ENCODE measurements at places on chromosomes 4 and X.

GRCh38 chr4:113223001-113223400, 173.5 kb downstream of the ANK2 start:
- no peak for DNase-seq

DNA sequence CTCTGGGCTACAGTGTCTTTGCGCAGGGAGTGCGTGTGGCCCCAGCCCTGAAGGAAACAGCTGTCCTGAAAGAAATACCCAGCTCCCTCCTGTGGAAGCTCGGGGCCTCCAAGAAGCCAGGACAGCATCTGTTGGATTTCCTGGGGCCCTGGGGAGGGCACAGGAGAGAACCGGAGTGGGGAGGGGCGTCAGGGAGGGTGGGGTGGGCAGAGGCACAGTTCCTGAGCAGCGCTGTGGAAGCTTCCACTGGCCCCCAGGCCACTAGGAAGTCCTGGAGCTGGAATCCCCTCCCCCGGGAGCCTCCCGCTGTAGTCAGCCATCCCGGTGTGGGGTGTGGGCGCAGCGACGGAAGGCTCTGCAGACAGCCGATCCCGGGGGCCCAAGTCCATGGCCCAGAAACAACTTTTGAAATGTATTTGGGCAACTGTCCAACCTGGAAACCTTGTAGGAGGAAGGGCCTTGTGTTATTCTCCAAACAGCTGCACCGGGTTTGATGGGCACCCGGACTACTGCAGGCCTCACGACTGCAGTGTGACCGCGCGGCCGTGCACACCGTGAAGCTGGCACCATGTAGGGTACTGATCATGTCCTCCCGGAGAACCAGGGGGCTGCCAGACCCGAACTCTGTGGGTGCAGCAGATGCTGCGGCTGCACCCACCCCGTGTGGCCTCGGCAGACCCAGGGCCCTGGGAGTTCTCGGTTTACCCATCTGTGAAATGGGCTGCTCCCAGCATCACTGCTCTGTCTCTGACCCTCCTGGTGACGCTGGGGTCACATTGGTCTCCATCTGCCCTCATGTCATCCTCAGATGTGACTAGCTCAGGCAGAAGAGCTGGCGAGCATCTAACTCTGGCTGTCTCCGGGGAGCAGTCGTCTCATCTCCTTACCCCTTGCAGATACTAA, 68.5 kb upstream of the HMX1 start:
- no peak for DNase-seq

DNA sequence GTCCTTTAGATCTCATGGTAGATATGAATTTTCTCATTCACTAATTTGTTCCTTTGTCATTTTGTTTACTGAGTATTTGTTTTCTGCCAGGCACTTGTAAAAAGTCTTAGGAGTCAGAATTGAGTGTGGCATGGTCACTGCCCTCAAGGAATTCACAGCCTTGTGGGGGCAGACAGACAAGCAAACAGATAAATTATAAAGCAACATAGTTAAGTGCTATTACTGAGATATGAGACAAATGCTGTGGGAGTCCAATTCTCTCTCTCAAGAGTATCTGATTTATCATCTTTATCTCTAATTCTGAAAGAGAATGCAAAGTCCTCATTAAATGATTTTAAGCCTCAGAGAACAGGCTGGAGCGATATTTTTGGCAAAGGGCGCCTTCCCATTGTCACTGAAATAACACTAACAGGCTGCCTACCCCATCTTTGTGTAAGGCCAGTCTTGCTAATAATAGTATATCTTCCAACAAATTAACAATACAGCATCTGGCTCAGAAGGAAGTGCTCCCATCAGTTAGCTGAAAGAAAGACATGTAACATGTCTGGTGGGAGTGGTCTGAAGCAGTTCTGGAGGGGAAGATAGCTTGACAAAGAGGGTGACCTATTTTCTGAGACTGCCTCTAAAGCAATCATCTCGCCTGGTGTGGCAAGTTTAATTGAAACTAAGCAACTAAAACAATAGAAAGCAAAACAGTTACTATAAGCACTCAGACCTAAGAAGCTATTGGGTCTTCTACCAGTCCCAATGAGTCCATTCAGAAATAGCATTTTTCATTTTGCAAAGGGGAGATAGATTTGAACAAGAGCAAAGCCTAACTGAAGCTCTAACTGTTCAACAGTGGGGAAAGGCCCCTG, 61.5 kb upstream of the AMOT start:
- no peak for DNase-seq

DNA sequence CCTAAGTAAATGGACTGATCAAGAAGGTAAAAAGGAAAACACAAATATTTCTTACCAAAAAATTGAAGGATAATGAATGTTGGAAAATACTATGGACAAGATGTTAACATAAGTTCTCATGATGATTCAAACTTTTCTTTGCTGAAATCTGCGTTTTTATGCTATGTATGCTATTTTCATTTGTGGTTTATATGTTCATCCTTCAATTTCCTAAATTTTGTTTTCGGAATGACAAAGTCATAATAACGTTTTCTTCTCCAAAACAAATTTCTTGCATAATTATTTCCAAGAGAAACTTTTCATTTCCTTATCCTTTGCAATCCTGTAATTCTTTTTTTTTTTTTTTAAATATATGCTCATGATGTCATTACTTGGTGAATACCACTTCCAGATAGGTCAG, 7.8 kb downstream of the PF4V1 start:
- DNase-seq: no peak

DNA sequence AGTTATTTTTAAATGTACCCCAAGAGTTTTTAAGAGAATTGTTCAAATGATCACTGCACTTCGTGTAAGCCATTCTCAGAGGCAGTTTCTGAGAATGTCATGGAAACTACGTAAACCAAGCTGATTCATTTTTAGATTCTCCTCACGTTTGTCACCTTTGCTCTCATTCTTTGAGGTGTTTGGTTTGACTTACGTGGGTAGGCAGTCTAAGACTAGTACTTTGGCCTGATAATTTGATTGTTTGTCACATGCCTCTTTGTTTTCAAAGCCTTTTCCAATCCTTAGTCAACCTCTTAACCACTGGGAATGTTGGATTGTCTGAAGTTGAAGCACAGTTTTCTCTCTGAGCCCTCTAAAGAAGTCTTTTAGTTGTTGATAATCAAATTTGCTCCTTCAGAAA, 10.5 kb downstream of the SEPTIN11 start:
- no peak for DNase-seq

GRCh38 chr4:173247321-173247720, 78.7 kb downstream of the GALNT7 start:
- DNase-seq: no peak

DNA sequence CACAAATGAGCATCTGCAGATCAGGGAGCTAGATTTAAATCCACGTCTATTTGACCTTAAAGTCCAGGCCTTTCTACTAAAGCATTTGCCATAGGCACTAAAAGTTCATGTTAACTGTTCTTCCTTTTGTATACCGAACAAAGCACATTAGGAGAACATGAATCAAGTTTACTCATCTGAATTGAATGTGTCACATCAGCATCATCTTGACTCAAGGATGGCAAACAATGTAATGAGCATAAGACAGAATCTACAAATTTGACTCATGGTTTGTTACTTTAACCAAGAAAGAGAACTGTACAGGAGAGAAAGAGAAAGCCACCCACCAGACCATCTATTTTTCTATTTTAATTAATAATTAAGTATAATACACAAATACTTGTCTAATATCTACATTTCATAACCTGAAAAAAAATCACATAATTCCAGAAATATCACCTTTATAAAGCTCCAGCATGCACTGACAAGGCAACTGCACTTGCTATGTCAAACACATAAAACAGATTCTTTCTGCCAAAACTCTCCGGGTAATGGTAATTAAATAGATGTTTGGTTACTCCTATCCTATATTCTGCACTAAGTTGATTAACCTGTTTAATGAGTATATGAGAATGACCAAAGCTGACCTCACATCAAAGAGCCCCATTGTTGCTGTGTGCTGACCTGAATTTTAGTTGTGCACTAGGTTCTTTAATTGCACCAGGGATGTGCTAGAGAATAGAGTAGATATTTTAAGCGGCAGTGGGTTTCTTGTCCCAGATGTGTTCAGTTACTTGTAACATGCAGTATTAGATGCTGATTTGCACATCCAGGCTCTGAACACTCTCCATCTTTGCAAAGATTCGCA, 42.5 kb upstream of the LEF1 start:
- no peak for DNase-seq

GRCh38 chr4:188869581-188869980, 730.3 kb downstream of the TRIML1 start:
- no peak for DNase-seq

DNA sequence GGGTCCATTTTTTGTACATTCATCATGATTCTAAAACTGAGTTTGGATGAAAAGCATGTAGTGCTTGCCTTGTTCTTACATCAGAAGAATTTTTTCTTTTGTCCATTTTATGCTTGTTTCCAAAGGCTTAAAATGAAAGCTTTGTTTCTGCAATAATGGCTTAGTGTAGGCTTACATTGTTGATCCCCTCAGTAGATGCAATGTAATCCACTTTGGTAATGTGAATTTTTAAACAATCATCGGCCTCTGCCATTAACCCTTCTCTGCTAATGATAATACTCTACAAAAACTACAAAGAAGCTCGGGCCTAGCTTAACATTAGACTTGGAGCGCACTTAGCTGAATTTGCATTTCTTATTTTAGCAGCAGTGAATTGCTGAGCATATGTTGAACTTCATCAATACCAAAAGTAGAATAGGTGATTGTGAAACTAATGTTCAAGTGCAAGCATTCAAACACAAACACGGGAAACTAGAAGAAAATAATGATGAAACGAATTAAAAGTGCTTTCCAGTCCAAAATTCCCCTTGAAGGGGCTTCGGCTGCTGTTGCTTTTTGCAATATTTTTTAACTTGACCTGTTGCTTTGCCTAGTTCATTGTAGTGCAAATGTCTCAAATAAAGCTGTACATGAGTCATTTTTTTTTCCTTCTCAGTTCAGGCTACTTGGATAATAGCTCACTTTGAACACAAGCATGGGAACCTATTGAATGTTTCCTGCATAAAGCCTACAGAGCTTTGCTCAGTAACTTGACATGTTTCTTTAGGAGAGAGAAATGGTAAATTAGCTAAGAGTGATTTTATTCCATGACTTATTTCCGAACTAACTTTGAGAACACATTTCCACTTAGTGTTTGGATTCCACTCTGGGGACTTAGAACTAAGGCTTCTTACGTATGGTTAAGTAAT, 66.5 kb downstream of the SLIT2 start:
- DNase-seq: no peak

- no peak for DNase-seq
Measured at GRCh38 chr4:22482250-22483127, 33.4 kb downstream of the ADGRA3 start.

GRCh38 chr4:94454405-94454804, 2.7 kb downstream of the PDLIM5 start:
- DNase-seq: no peak

DNA sequence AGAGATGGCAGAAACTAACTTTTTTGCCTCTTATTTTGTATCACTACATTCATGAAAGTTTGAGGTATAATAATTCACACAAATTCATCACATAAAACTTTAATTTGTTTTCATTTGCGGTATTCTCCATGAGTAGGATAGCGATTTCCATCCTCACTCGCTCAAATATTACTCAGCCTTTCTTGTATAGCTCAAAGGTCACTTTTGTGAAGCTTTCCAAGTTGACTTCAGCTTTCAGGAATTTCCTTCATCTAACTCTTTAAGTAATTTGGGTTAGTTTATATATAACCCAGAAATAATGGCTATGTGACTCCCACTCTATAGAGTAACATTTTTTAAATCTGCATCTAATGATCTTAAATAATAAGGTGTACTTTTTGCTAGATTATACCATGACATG, 314.4 kb downstream of the IL1RAPL1 start:
- no peak for DNase-seq

DNA sequence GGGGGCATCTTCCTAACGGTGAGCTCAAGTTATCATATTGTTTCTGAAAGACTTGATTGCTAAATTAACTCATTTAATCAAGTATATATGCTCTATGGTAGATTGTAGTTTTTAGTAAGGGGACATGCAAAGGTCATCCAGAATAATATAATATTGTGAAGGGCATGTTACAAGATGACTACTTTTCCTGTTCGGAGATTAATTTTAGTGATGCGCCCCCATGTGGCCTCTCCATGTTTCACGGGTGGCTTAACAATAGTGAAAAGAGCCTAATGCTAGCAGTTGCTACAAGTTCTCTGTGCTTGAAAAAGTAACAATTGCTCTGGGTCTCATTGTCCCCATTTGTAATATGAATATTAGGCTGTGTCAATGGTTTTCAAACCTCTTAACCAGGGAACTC, 12.2 kb downstream of the SMPX start:
- DNase-seq: no peak

- no peak for DNase-seq
Measured at GRCh38 chr4:168794881-168795280, 215.2 kb downstream of the CBR4 start.

DNA sequence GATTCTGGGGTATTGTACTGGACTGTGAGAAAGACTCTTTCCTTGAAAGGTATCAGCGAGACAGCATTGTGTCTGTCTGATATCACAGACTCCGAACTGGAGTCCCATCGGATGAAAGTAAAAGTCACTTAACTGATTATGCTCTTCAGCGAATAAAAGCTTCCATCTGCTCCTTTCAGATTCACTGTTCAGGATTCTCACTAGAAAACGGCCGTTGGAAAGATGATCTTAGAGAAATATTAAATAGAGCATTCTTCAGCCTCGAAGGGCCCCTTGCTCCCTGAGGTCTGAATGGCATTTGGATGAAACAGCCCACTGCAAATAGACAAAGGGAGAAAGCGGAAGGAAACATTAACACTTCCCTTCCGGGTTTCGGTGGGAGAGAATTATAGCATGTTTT, 416.2 kb upstream of the PRKX start:
- DNase-seq: no peak

DNA sequence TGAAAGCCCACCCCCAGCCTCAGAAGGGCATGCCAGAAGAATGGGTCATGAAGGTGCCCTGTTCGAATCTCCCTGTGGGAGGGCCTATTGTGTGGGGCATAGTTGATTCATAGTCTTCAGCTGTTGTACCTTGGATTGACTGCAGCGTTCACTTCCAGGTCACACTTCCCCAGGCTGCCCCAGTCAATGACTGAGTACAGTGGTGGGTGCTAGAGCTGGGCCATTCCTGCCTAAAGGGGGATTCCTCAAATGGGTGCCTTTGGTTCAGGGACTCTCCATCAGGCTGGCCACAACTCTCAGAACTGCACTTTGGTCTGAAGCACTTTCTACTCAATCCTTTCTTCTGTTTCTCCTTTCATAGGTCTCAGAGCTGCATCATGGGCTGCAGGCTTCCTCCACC, 35.0 kb upstream of the RASGEF1B start:
- no peak for DNase-seq

DNA sequence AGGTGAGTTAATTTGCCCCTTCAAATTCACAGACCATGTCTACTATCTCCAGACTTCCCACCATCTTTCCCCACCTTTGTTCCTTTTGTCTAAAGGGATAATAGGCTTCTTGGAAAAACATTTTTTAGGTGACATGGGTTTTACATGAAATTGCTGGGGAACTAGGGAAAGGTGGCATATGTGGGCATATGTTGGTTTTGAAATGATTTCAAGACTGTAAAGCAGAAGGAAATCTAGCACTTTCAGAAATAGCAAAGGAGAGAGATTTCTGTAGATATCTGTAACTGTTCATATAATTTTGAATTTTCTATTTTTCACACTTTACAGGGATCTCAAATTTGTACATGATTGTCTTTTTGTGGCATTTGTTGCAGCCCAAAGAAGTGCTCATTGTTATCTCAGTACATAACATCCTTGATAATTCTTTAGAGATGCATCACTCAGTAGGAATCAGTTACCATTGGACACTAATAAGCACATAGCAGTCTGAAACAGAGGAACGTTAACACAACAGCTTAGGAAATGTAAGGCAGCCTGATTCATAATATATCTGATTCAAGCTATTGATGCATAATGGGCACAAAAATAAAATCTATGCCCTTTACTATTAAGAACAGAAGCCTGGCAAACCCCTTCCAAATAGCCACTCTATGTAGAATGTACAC, 659.7 kb downstream of the CENPC start:
- DNase-seq: no peak
